ENCODE measurements at places on chromosomes 11 and 22.

DNA sequence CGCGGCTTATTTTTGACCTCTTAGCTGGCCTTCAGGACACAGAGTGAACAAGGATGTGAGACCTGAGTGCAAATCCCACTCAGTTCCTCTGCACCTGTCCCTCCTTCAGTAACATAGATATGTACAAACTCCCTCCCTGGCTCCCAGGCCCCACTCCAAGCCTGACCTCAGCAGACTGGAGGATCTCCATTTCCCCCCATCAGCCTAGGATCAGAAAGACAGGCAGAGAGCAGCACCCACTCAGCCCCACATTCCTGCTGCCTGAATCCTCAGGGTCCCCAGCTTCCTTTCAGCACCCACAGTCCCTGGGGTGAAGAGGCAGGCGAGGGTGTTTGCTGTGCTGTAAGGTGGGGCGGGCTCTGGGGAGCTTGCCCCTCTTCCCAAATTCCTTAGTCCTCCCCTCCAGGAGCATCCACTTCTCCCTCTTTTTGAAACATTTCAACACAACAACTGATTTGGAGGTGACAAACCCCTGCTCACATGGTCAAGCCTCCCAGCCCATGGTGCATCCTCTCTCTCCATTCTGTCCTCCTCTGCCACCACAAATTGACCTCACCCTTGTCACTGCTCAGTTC is 151.1 kb downstream of the FEZ1 start:
- no peak for DNase-seq

- DNase-seq: no peak
Observed at GRCh38 chr11:129720994-129721393, 94.7 kb upstream of the TMEM45B start.

DNA sequence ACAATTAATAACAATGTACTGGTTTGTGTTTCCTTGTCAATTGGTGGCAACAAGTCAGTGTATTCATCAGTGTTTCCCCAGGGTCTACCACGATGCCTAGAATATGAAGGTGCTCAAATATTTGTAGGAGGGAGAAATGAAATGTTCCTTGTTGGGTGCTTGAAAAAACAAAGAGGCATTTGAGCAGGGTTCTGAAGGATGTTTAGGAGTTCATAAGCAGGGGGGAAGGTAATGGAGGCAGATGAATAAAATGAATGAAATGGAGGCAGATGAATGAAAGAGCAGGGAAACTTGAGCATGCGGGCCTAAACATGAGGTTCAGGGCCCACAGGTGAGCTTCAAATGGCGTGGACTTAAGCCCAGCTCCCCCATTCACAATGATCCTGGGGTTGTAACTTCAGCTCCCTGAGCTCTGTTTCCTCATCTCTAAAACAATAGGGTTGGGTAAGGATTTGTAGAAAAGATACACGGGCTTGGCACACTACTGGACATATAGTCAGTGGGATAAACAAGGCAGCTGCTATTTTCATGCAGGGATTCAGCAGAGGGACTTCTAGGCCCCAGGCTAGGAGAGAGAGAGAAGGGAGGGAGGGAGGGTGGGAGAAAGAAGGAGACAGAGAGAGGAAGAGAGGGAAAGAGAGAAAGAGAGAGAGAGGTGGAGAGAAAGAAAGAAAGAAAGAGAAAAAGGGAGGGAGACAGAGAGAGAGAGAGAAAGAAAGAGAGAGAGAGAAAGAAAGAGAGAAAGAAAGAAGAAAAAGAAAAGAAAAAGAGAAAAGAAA is 73.7 kb downstream of the MN1 start:
- no peak for DNase-seq

DNA sequence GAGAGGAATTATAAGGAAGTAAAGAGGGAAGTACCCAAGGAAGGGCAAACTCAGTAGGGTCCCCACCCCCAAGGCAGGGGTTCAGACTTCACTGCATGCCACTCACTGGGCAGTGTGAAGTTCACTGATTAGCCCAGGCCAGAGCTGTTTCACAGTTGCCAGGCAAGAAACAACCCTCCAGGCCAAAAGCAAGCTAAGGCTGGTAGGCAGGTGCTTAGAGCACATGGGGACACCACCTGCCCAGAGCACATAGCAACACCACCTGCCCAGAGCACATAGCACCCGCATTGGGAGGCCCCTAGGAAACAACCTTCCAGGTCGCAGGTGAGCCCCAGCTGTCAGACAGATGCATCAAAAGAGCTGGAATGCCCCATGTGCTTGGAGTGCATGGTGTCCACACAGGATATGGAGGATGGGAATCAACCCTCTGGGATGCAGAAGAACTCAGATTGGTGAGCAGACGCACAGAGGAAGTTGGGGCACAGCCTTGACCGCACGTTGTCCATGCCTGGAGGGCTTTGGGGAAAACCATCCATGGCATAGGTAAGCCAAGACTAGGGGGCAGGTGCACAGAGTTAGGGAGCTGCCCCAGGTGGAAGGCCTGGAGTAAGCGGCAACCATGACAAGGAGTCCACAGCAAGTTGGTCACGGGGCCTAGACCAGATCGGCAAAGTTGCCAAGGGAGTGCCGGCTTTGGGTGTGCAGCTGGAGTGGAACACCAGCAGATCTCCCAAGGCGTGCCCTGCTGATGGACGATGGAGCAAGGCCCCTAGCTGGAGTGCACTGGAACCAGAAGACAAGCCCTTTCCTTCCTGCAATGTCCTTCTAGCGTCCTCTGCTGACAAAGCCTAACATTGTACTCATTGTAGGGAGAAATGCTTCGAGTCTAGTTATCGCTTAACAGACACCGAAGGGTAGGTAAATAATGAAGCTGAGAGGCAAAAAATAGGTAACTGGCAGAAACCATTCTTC is 7.8 kb upstream of the TMEM216 start:
- DNase-seq: no peak

DNA sequence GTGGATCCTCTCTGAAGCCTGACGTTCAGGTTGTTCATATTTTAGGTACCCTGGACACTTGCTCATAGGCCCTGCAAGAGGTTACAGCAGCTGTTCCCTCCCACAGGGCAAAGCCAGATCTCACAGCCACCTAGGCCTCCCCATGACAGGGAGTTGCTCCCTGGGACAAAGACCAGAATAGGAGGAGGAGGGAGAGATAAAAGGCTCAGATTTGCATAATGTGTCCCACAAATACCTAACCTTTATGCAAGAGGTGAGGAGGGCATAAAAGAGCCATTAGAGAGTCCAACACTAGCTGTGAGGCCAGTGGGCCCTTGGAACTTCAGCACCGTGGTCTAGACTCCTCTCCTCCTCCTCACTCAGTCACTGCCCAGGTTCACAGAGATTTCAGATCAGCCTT is 33.8 kb downstream of the ZNF280B start:
- DNase-seq: no peak

GRCh38 chr22:44394246-44395117 is 81.7 kb upstream of the SHISAL1 start:
- DNase-seq: no peak

GRCh38 chr11:65180877-65181568 is 705 bp upstream of the CAPN1 start:
- DNase-seq: peak; percentile 35

DNA sequence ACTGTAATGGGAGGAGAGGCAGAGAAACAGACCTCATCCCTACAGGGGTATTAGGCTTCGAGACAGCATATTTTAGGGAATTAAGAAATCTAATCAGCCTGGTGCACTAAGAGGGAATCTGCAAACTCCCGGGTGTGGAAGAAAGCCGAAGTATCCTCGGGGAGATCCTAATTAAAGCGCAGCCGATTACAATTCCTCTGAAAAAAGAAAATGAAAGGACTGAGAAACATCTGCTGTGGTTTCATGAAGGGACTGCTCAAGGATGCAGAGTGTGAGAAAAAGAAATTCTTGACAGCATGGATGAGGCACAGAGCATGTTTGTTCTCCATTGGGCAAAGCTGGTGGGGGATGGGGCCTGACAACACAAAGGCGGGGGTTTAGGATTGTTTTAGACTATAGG is 290.0 kb upstream of the LARGE1 start:
- DNase-seq: no peak

GRCh38 chr11:20388096-20389055 is 860 bp downstream of the PRMT3 start:
- no peak for DNase-seq

DNA sequence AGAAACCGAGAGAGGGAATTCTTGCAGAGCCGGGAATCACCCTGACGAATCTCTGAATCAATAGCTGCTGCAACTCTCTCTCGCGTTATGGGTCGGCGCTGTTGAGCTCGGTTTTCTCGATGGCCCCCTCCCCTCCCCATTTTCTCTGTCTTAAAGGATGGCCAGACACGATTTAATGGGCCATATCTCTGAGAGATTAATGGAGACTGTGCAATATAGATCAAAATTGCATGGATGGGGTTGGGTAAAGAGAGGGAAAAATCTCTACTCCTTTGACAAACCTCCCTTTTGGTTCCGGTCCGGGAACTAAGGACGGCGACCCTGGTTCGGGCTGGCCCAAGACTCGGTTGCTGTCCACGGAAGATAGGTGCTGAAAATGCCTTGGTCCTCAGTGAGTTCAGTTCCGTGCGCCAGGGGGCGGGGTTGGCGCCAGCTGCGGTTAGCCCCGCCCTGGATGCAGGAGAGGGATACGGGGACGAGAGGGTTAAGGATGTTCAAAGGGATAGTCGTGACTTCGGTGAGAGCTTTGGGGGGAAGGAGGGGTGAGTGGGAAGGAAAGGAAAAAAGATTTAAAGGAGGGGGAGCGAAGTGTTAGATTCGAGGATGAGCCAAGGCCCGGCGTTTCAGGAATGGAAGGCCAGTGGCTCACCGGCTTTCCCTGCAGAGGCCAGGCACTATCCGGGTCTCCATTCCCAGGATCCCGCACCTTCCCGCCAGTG is 103.6 kb upstream of the HSD17B12 start:
- DNase-seq: no peak

- DNase-seq: no peak
Observed at GRCh38 chr11:71066311-71066710, 186.1 kb downstream of the SHANK2 start.

GRCh38 chr11:19428206-19429002 is 187.7 kb upstream of the E2F8 start:
- DNase-seq: no peak

DNA sequence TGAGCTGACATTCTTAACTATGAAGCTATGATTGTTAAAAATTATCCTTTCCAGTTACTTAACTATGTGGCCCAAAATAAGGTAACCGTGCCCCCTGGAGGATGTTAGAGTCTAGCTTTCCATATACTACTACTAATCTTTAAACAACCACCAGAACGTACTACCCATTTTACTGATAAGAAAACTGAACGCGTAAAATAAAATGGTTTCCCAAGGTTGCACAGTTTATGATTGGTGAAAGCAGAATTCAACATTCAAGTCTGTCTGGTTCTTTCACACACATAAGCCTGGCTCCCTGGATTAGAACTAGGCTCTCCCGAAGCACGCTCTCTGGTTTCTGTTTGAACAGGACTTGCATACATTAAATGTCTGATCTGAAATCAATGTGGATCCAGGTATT is 437.8 kb upstream of the CCDC90B start:
- peak; percentile 23 for DNase-seq

- peak; percentile 88 for DNase-seq
Observed at GRCh38 chr11:3160252-3161031, 4.7 kb downstream of the OSBPL5 start.

DNA sequence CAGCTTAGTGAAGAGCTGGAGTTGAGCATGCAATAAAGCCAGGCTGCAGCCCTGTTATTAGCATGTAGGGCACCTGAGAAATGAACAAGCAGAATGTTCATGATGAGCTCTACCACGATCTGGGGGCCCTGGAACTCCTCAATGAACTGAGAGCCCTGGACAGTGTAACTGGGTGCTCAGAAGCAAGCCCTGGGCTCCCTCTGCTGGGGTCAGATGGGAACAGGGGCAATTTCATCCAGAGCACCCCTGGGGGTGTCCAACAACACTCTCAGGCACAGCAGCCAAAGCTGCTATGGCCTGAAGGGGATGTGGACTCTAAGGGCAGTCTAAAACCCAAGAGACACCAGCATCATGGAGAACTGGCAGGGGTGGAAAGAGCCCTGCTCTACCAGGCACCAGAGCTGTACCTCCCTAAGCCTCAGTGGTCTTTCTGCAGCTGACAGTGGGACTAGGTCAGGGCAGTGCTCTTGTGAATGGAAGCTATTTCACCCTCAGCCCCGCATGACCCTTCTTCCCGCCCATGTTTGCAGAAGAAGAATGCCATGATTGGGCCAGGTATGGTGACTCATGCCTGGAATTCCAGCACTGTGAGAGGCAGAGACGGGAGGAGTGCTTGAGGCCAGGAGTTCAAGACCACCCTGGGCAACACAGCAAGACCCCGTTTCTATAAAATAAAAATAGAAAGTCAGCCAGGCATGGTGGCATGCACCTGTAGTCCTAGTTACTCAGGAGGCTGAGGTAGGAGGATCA is 28.9 kb downstream of the THOC5 start:
- DNase-seq: no peak

DNA sequence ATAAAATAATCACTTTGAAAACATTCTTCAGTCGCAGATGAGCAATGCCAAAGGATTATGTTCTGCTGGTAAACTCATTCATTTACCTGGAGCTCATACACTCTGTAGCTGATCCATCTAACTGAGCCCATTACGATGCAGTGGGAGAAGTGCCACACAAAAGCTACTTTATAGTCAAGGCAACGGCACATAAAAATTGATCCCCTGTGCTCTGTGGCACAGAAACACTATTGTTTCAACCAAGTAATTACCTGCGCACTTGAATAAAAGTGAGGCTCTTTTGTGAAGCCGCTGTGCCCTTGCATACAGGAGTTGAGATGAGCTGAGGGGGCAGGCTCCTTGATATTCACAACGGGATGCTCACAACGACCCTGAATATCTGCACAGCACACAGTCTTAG is 7.2 kb downstream of the DKK3 start:
- no peak for DNase-seq

DNA sequence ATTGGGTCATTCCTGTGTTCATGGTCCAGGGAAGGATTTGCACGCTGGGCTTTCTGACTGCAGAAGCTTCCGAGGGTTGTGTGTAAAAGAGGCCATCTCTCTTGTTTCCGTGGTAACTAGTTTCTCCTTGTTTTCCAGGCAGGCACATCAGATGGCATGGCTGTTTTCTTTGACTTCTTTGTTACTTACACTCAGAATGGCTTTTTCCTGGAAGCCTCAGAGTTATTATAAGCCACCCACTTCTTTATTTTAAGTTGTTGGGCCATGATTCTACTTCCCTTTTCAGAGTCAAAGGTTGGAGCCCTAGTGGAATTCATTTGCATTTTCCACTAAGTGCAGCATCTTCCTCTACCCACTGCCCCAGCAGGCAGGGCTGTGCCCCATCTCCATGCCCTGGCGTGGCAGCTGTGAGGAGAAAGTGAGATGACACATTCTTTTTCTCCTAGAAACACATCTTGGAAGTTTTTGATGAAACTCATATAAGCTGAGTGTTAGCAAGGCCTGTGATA is 94.9 kb downstream of the PRR5L start:
- peak; percentile 43 for DNase-seq

DNA sequence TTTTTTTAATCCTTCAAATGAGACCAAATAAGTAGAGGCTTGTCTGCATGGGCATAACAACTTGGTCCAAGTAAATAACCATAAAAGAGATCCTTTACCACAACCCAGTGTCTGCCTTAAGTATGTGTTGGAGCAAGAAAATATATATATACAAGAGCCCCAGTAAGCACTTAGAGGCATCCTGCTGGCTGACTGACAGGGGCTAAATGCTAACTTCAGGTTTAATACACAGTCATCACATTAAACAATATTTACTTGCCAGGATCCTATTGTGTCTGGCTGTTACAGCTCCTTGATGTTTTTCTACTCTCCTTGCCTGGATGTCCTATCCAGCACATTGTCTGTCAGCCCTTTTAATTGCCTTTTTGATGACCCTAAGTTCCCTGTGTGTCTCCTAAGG is 37.5 kb upstream of the MMP20 start:
- no peak for DNase-seq

- no peak for DNase-seq
Observed at GRCh38 chr11:106988151-106989077, 29.9 kb downstream of the GUCY1A2 start.

GRCh38 chr11:30594646-30595411 is 8.7 kb upstream of the MPPED2 start:
- no peak for DNase-seq

All from foreskin melanocyte (primary cell).